ENCODE measurements at places on chromosomes 13 and 19.

GRCh38 chr19:10690341-10690781 lies 10.9 kb upstream of the QTRT1 start:
- no peak for DNase-seq

DNA sequence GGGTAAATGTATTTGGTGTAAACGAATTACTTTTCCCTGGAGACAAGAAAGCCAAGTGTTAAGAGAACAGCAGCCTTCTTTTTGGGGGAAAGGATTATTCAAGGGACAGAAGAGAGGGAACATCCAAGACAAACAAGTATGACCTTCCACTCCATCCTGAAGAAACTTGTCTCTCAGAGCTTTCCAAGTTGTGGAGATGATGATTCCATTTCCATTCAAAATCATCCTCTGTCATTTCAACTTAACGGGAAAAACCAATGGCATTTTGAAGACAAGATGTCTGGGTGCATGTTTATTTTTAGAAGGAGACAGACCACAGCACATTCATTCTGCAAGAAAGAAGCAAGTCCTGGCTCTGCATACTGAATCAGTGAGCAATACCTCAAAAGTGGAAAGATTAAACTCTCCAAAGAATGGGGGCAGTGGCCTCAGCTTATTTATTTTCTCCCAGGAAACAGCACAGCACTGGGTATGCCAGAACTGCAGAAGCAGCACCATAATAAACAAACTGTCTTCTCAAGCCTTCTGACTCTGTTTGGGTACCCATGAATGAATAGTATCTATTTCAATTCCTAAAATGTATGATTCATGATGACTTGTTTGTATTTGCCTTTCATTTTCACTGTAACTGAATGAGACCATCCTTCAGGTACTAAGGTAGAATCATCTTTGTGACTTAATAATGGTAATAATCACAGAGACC lies 541.0 kb downstream of the RFC3 start:
- DNase-seq = no peak

GRCh38 chr13:38228322-38228721 lies 121.3 kb upstream of the UFM1 start:
- DNase-seq = no peak

- no peak for DNase-seq
Observed at GRCh38 chr13:57345526-57345925, 178.5 kb downstream of the PRR20E start.

GRCh38 chr19:3836887-3837286 lies 32.0 kb downstream of the ZFR2 start:
- DNase-seq = no peak

DNA sequence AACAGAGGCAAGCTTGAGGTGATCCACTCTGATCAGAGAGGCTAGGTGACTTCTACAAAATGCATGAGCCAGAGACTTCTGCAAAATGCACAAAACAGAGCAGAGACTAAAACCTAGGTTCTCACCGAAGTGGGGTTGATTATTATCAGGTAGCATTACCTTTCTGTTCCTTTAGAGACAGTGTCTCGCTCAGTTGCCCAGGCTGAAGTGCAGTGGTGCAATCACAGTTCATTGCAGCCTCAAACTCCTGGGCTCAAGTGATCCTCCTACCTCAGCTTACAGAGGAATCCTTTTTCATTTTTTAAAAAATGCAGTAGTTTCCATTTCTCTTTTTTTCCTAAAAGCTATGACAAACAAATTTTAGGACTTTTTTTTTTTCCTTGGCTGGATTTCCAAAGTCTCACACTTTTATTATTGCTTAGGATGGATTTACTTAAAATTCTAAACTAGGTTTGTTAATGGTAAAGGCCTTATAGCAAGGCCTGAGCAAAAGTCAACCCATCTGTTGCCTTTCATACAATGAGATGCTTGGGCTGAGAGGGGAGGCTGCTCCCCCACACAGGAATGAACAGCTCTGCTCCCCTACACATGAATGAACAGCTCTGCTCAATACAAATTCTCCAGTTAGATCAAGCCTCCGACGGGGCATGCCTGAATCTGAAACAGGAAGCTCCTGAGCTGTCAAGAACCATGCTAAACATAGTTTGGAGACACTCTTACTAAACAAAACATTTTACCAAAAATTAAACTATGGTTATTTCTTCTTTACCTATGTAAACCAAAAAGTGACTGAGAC lies 18.8 kb upstream of the TNFRSF19 start:
- no peak for DNase-seq

GRCh38 chr13:100508455-100508854 lies 80.1 kb downstream of the GGACT start:
- DNase-seq = no peak

GRCh38 chr19:14798760-14799159 lies 20.4 kb upstream of the ADGRE2 start:
- no peak for DNase-seq

DNA sequence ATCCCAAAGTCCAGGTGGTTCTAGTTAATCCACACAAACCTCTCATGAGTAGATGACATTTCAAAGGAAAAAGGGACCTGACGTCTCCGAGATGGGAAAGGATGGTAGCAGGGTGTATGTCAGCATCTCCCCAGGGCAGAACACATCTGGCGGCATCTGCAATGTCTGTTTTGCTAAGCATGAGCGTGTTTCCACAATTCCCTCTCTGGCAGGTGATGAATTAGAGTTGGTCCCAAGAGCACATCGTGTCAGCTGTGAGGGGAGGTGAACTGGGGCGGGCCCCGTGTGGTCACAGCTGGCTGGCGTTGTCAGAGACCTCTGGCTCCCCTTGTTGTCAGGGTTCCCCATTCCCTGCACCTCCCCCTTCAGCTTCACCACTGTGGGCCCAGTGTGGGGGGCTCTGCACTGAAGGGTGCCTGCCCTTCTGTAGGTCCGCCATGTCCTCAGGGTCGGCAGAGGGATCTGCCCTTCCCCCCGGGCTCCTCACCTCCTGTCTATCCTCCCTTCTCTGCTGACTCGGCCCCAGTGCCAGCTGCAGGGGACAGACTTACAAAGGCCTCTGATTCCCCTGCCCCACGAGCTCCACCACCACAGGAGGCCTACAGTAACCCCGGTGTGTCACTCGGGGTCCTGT lies 58.2 kb downstream of the CDADC1 start:
- DNase-seq = no peak

DNA sequence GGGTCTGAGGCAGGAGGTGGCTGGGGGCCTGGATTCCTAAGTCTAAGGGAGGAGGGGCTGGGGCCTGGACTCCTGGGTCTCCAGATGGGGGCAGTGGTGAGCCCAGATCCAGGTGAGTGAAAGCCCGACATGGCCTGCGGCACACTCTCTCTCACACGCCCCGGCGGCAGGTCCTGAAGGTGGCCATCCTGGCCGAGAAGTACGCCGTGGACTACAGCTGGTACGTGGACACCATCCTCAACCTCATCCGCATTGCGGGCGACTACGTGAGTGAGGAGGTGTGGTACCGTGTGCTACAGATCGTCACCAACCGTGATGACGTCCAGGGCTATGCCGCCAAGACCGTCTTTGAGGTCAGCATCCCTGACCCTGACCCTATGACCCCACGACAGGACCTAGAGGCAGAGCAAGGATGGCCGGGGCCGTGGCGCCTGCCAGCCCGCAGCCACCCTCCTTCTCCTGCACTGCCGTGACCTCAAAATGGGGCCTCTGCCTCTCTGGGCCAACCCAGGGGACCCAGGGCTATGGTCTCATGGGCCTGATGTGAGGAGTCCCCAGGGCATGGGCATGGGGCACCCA lies 13.2 kb downstream of the FUZ start:
- no peak for DNase-seq

DNA sequence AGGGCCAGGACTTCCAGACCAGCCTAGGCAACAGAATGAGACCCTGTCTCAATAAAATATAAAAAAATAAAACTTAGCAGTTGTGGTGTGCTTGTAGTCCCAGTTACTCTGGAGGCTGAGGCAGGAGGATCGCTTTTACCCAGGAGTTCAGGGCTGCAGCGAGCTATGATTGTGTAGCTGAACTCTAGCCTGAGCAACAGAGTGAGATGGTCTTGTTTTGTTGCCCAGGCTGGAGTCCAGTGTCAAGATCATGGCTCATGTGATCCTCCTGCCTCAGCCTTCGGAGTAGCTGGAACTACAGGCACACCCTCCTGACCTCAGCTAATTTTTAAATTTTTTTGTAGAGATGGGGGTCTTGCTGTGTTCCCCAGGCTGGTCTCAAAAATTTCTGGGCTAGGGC lies 4.3 kb upstream of the JUNB start:
- no peak for DNase-seq

DNA sequence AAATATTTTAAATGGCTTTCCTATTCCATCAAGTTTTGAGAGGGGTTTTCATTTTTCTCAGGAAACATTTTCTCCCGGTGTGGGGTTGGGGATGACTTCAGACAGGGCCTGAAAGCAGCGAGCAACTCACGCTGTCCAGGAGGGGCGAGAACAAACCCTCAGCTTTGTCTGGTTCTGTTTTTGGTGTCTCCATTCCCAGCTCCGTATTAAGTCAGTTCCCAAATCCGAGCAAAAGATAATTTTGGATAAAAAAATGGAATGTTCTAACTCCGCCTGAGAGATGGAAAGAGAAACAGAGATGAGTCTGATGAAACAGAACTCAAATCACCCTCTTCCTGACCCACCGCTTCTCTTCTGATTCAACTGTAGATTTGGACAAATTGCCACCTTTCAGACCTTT lies 38.4 kb downstream of the RFX2 start:
- no peak for DNase-seq

GRCh38 chr19:3503036-3503572 lies 2.6 kb upstream of the DOHH start:
- DNase-seq = no peak

- DNase-seq = no peak
Observed at GRCh38 chr13:94967183-94968039, 255.1 kb upstream of the SOX21 start.

- DNase-seq = no peak
Observed at GRCh38 chr13:36461506-36461905, 29.2 kb downstream of the CCNA1 start.
